ENCODE measurements at places on chromosomes 4 and X. TPM values are rescaled to one million over a fixed set of nuclear protein-coding genes. Genes with fewer than 3 reads are reported as not detected.

CHRNA9 gene
- total RNA-seq = 0.30 TPM

TEX13C gene
- total RNA-seq = not detected

GRCh38 chr4:83110970-83111750 lies 3.4 kb downstream of the PLAC8 start:
- peaks cover 31% of the 10 kb centered on the region for H3K4me1 ChIP-seq
- no peaks in the 10 kb centered on the region for H3K27me3 ChIP-seq
- peak overlapping the region; percentile 82 for H3K4me3 ChIP-seq
- H3K36me3 ChIP-seq = no peaks in the 10 kb centered on the region

DNA sequence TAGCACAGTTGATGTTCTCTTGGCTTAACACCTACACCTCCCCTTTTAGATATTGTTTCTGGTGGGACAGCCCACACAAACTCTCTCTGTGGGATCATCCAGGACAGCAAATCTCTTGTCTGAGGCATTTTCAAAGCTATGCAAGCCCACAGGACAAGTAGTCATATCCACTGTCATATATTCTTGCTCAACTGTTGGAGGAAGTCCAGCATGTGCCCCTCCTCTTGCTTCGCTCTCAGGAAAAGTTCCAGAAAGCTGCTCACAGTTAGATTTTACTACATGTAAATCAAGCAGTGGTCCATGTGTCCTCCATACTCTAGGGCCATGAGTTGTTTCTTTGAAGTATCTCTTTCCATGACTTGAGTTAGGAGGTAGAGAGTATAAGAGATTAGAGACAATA lies 260.7 kb downstream of the INPP4B start:
- H3K36me3 ChIP-seq = peaks cover 11% of the 10 kb centered on the region
- H3K4me3 ChIP-seq = no peak overlapping the region
- H3K27me3 ChIP-seq = no peaks in the 10 kb centered on the region
- no peak for DNase-seq
- H3K27ac ChIP-seq = no peak overlapping the region
- H3K4me1 ChIP-seq = no peaks in the 10 kb centered on the region

SPON2 gene
- 5.7 TPM for total RNA-seq

DNA sequence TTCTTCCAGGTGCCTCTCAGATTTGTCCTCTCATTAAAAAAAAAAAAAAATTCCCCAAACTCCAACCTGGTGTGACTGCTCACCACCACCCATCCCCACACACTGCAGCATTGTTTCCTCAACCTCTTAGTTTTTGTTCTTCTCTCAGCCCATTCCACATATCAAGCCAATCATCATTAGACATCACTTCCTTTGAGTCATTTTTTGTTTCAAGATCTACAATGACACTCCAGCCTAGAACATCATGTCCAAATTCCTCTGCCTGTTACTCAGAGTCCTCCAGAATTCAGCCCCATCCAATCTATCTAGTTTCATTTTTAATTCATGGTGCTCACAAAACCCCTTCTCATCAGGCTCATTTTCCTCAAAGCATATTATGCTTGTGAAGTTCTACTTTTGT lies 262.5 kb upstream of the TEX13A start:
- H3K4me1 ChIP-seq = no peaks in the 10 kb centered on the region
- no peak overlapping the region for H3K4me3 ChIP-seq
- no peak overlapping the region for H3K27ac ChIP-seq
- no peak for DNase-seq
- H3K27me3 ChIP-seq = no peaks in the 10 kb centered on the region

DNA sequence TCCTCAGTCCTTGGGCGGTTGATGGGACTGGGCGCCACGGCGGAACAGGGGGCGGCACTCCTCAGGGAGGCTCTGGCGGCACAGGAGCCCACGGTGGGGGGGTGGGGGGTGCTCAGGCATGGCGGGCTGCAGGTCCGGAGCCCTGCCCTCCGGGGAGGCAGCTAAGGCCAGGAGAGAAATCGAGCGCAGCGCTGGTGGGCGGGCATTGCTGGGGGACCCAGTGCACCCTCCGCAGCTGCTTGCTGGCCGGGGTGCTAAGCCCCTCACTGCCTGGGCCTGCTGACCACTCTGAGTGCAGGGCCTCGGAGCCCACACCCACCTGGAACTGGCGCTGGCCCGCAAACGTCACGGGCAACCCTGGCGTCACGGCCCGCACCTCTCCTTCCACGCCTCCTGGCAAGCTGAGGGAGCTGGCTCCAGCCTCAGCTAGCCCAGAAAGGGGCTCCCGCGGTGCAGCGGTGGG lies 164.9 kb upstream of the AGA start:
- no peak overlapping the region for H3K4me3 ChIP-seq
- H3K36me3 ChIP-seq = no peaks in the 10 kb centered on the region
- DNase-seq = no peak

GRCh38 chr4:22573198-22573597 lies 57.3 kb upstream of the ADGRA3 start:
- no peak for DNase-seq
- no peak overlapping the region for H3K4me3 ChIP-seq
- H3K27ac ChIP-seq = no peak overlapping the region
- no peaks in the 10 kb centered on the region for H3K36me3 ChIP-seq
- H3K4me1 ChIP-seq = no peaks in the 10 kb centered on the region

GRCh38 chr4:68175562-68176155 lies 46.0 kb upstream of the TMPRSS11F start:
- no peak overlapping the region for H3K27ac ChIP-seq
- H3K4me1 ChIP-seq = no peaks in the 10 kb centered on the region
- DNase-seq = no peak

RNF212 gene
- 3.1 TPM for total RNA-seq

CXCL9 gene
- total RNA-seq = not detected

ADAMTS3 gene
- not detected for total RNA-seq

PARM1 gene
- not detected for total RNA-seq

USP17L21 gene
- not detected for total RNA-seq

GRCh38 chr4:108181704-108182103 lies 13.0 kb upstream of the LEF1 start:
- no peaks in the 10 kb centered on the region for H3K36me3 ChIP-seq
- H3K27me3 ChIP-seq = no peaks in the 10 kb centered on the region
- H3K27ac ChIP-seq = no peak overlapping the region
- peaks cover 13% of the 10 kb centered on the region for H3K4me1 ChIP-seq
- H3K4me3 ChIP-seq = no peak overlapping the region

DNA sequence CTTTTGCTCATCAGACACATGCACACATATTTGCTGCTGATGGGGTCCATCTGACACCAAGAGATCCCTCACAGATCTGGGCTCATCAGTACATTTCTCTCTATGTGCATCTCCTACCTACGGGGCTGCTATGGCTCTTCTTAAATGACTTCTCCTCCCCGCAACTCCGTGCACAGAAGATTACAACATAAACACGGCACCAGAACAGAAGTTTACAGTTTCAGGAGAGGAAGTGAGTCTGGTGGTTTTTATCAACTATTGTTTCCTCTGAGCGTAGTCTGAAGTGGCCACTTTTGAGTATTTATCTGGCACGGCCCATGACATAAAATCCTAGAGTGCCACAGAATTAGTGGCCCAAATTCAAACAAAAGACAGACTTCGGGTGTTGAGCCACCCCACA lies 263.8 kb downstream of the PRDM5 start:
- H3K27ac ChIP-seq = no peak overlapping the region
- no peaks in the 10 kb centered on the region for H3K4me1 ChIP-seq
- H3K36me3 ChIP-seq = no peaks in the 10 kb centered on the region
- no peak overlapping the region for H3K4me3 ChIP-seq
- H3K27me3 ChIP-seq = no peaks in the 10 kb centered on the region

TBL1X gene
- total RNA-seq = 27.2 TPM

GALNTL6 gene
- not detected for total RNA-seq

AIMP1 gene
- total RNA-seq = 56.8 TPM

- DNase-seq = no peak
- H3K36me3 ChIP-seq = no peaks in the 10 kb centered on the region
- no peak overlapping the region for H3K4me3 ChIP-seq
- H3K27ac ChIP-seq = no peak overlapping the region
- H3K27me3 ChIP-seq = no peaks in the 10 kb centered on the region
Observed at GRCh38 chr4:102988429-102989020, 31.0 kb downstream of the SLC9B1 start.

DNA sequence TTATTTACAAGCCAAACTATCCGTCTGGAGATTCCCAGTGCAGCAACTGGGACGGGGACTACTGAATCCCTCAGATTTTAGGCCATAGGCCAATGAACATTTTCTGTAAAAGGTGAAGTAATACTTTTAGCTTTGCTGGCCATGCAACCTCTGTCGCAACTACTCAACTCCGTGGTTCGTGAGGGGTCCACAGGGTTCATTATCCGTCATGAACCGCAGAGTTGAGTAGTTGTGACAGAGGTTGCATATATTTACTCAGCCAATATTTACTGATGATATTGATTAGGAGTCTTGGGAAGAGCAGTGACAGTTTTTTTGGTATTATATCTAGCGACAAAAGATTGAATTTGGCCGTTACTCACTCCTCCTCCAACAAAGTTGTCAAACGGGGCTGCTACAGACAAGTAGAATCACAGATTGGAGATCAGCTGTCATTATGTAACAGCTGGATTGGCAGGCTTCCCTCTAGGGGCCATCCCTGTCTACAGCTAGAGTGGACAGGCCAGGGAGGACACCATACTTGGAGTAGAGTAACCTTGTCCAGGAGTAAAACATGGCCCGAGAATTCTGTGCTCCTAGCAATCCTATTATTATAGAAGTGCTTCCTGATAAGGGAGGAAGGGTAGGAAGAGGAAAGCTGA lies 37.2 kb upstream of the CD38 start:
- DNase-seq = no peak
- H3K4me1 ChIP-seq = no peaks in the 10 kb centered on the region
- H3K27ac ChIP-seq = no peak overlapping the region

DNA sequence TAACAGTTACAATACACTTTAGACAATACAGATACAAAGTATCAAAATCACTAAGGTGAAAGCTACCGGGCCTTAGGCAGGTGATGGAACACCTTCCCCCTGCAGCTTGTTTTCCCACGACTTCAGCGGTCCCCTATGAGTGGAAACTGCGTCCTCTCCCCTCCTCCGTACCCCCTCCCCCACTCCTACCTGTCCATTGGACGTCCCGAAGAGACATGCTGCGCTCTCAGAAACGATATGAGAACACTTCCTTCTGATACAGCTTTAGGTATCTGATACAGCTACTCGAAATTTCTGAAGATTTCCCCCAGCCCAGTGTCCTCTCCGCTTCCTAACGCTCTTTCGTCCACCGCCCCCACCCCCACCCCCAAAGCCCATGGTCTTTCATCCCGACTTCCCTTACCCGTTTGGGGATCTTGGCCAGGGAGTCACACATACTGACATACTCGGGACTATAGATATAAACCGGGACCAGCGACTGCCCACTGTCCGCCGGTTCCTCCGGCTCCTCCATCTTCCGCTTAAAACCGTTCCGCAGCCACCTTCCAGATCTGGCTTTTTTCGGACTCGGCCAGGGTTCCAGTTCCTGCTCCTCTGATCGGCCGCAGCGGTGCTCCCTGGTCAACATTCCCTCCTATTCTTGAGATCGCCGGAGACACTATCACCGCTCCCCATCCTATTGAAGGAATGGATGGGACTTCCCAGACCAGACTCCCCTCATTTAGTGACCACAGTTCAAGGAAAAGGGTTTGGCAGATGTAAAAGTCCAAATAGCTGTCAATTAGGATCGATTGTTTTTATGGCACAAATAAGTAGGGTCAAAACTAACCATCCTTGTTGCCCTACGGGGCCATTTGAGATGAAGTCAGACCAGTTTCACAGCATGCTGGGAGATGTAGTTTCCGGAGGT lies at the start of gene HDAC8:
TSS of gene HDAC8 (minus strand) at position 596 of the 910 bp plus-strand sequence. CDS start at position 514, 82 bp downstream.
- no peaks in the 10 kb centered on the region for H3K36me3 ChIP-seq
- H3K27ac ChIP-seq = peak within 1 kb of the TSS; percentile 71
- H3K27me3 ChIP-seq = no peaks in the 10 kb centered on the region
- H3K4me1 ChIP-seq = peaks cover 6% of the 10 kb centered on the region
- peak; percentile 15 for DNase-seq

KLHL4 gene
- total RNA-seq = not detected

GRCh38 chrX:100395781-100396180 lies 14.3 kb downstream of the PCDH19 start:
- no peaks in the 10 kb centered on the region for H3K36me3 ChIP-seq
- DNase-seq = no peak
- H3K4me1 ChIP-seq = no peaks in the 10 kb centered on the region
- H3K27me3 ChIP-seq = no peaks in the 10 kb centered on the region
- H3K4me3 ChIP-seq = no peak overlapping the region

DNA sequence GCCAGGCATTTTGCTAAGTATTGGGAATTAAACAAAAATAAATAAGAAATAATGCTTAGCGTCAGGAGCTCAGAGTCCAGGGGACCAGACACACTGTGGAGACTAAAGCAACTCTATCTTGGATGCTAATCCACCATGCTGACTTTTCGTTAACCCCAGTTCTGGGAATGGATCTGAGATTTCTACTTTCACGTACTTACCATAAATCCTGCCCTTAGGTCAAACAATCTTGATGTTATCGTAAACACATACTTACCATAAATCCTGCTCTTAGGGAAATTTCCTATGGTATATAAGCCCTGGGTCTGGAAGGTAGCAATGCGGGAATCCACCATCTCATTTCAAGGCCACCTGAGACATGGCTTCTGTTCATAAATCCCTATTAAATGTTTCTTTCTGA lies 204.5 kb upstream of the IGFBP7 start:
- no peaks in the 10 kb centered on the region for H3K4me1 ChIP-seq
- H3K36me3 ChIP-seq = no peaks in the 10 kb centered on the region
- no peak overlapping the region for H3K4me3 ChIP-seq

GRCh38 chrX:30280428-30280827 lies 28.8 kb downstream of the NR0B1 start:
- DNase-seq = peak; percentile 14
- H3K4me1 ChIP-seq = no peaks in the 10 kb centered on the region
- no peaks in the 10 kb centered on the region for H3K36me3 ChIP-seq
- H3K27me3 ChIP-seq = no peaks in the 10 kb centered on the region
- H3K4me3 ChIP-seq = no peak overlapping the region

- no peak overlapping the region for H3K4me3 ChIP-seq
- no peaks in the 10 kb centered on the region for H3K4me1 ChIP-seq
- H3K27ac ChIP-seq = no peak overlapping the region
- DNase-seq = no peak
Observed at GRCh38 chrX:2550328-2551020, 49.7 kb upstream of the DHRSX start.

TRPC3 gene
- not detected for total RNA-seq

DNA sequence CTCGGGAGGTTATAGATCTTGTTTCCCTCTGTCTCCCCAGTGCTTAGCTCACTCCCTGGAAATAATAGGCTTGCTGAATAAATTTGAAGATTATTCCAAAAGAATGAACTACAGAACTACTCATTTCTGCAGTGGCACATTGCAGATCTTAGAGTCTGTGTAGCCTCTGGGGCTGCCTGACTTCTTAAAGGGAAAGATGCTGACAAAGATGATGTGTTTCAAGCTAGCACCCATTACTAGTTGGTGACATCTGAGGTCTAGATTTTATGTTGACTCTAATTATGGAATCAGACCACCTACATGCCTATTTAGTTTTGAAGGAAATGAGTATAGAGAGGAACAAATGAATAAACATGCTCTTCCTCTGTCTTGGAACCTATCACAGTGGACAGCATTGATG lies 123.7 kb upstream of the KCNIP4 start:
- no peaks in the 10 kb centered on the region for H3K4me1 ChIP-seq
- no peaks in the 10 kb centered on the region for H3K27me3 ChIP-seq
- DNase-seq = no peak
- no peak overlapping the region for H3K4me3 ChIP-seq

- H3K36me3 ChIP-seq = no peaks in the 10 kb centered on the region
- H3K27me3 ChIP-seq = peaks cover 5% of the 10 kb centered on the region
- DNase-seq = no peak
- no peaks in the 10 kb centered on the region for H3K4me1 ChIP-seq
Observed at GRCh38 chr4:3869174-3869572, 103.0 kb downstream of the ADRA2C start.

GRCh38 chr4:112818594-112818965 lies 181.6 kb downstream of the LARP7 start:
- no peaks in the 10 kb centered on the region for H3K36me3 ChIP-seq
- no peak overlapping the region for H3K27ac ChIP-seq
- H3K27me3 ChIP-seq = no peaks in the 10 kb centered on the region
- DNase-seq = no peak
- H3K4me3 ChIP-seq = no peak overlapping the region

UBQLN2 gene
- total RNA-seq = 48.8 TPM

- no peaks in the 10 kb centered on the region for H3K27me3 ChIP-seq
Observed at GRCh38 chrX:121639781-121640180, 592.4 kb downstream of the GLUD2 start.
